ENCODE measurements at places on chromosomes 4 and X. TPM values are rescaled to one million over a fixed set of nuclear protein-coding genes. Genes with fewer than 3 reads are reported as not detected.

ZNF732 gene
- 35.7 TPM for total RNA-seq

DNA sequence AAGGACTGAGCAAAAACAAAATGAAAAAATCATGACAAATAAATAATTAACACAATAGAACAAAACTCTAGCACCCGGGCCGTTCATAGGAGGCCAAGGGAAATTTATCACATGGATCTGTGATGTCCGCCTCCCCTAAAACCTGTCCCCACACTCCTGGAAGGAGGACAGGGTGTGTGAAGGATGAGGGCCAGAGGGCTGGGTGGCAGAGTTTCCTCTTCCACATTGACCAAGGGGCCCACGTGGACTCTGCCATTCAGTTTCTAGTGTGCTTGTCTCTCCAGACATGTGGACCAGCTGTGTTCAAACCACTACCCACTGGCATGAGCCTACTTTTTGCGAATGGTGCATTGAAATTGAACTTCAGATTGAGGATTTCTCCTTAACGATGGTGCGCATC, 6.3 kb downstream of the PRRG3 start:
- no peaks in the 10 kb centered on the region for H3K36me3 ChIP-seq
- H3K4me1 ChIP-seq, result no peaks in the 10 kb centered on the region
- no peak overlapping the region for H3K27ac ChIP-seq
- DNase-seq, result no peak

- DNase-seq, result no peak
- H3K27ac ChIP-seq, result no peak overlapping the region
- no peaks in the 10 kb centered on the region for H3K4me1 ChIP-seq
- H3K36me3 ChIP-seq, result no peaks in the 10 kb centered on the region
- no peak overlapping the region for H3K4me3 ChIP-seq
- no peaks in the 10 kb centered on the region for H3K27me3 ChIP-seq
Measured at GRCh38 chr4:187965726-187966125, 29.8 kb upstream of the ZFP42 start.

DNA sequence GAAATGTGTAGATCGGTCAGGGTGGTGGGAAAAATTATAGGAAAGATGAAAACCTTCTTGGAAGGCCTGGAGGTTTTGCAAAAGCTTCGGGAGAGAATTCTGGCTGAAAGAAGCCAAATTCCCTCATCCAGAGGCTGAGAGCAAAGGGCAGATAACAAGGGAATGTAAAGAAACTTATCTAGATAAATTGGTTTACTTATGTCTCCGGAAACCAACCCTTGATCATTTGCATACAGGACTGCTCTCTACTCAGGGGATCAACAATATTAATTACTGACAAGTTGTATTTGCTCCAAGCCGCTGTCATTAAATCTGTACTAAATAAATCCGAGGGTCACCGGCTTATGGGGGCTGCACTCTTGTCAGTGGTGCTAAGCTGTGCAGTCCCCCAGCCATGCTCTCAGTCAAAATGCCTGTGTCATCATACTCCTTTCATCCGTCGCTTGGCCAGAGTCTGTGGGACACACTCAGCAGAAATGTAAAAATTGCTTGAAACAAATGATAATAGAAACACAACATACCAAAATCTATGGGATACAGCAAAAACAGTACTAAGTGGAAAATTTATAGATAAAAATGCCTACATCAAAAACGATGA, 715.7 kb downstream of the KCTD8 start:
- no peaks in the 10 kb centered on the region for H3K27me3 ChIP-seq
- H3K4me3 ChIP-seq, result no peak overlapping the region
- H3K36me3 ChIP-seq, result no peaks in the 10 kb centered on the region
- H3K4me1 ChIP-seq, result no peaks in the 10 kb centered on the region
- no peak for DNase-seq

- peak; percentile 63 for DNase-seq
- H3K27me3 ChIP-seq, result no peaks in the 10 kb centered on the region
- H3K4me3 ChIP-seq, result no peak overlapping the region
- no peaks in the 10 kb centered on the region for H3K36me3 ChIP-seq
- no peak overlapping the region for H3K27ac ChIP-seq
- H3K4me1 ChIP-seq, result no peaks in the 10 kb centered on the region
Measured at GRCh38 chr4:179095585-179096221, 1653.5 kb upstream of the AGA start.

PCDH10 gene
- total RNA-seq, result 10.0 TPM

DNA sequence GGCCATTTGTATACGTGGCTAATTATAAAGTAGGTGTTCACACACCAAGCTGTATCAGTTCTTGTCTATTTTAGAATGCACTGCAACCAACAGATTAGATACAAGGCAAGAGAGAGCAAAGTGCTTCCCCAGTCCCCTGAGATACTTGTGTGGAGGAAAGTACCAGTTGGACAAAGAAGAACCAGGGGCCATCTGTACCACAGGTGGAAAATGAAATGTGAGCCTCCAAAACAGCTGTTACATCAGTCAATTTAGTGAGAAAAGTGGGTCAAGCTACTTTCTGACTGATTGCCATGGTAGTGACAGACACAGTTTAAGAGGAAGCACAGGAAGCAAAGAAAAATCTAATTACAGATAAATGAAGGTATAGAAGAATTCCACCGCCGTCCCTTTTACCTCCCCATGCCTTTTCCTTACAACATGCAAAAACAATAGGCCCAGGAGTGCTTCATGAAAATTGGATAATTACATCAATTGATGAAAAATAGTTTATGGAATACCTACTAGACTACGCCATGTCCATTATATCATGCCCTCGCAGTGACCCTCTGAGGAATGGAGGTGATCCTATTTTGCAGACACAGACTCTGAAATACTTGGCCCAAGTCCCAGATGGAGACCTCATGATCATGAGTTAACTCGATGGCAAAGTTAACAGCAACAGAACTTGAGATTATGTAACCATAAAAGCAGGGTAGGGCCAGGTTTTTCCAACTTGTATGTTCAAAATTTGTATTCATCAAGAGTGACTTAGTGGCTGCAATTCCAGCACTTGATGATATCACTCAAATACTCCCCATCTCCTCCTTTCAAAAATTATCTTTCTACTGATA, 15.8 kb downstream of the SMPX start:
- no peak overlapping the region for H3K27ac ChIP-seq
- no peaks in the 10 kb centered on the region for H3K36me3 ChIP-seq
- no peaks in the 10 kb centered on the region for H3K27me3 ChIP-seq
- H3K4me1 ChIP-seq, result peaks cover 4% of the 10 kb centered on the region

PASD1 gene
- not detected for total RNA-seq

CTSO gene
- total RNA-seq, result 0.65 TPM

WDR1 gene
- total RNA-seq, result 339 TPM

GRCh38 chrX:40327085-40327484, 229.3 kb upstream of the BCOR start:
- no peaks in the 10 kb centered on the region for H3K27me3 ChIP-seq
- H3K4me3 ChIP-seq, result no peak overlapping the region
- DNase-seq, result no peak
- no peaks in the 10 kb centered on the region for H3K36me3 ChIP-seq

- no peaks in the 10 kb centered on the region for H3K27me3 ChIP-seq
- H3K27ac ChIP-seq, result no peak overlapping the region
- H3K4me1 ChIP-seq, result no peaks in the 10 kb centered on the region
Measured at GRCh38 chrX:10855845-10856244, 235.5 kb upstream of the MID1 start.

UGT2B15 gene
- total RNA-seq, result not detected

SLC39A8 gene
- total RNA-seq, result 39.9 TPM

- H3K36me3 ChIP-seq, result no peaks in the 10 kb centered on the region
- no peak overlapping the region for H3K4me3 ChIP-seq
- no peaks in the 10 kb centered on the region for H3K4me1 ChIP-seq
- DNase-seq, result no peak
Measured at GRCh38 chrX:150201841-150202240, 161.3 kb upstream of the MAMLD1 start.

RHOXF1 gene
- not detected for total RNA-seq

All from H1 (cell line).